Type B pancreatic cell (in vitro differentiated cells): ENCODE measurements at places on chromosomes 5 and 9.

GRCh38 chr9:129981180-129981907 lies 61.6 kb downstream of the FNBP1 start:
- DNase-seq: no peak

GRCh38 chr5:19125956-19126713 lies 861.9 kb downstream of the CDH18 start:
- DNase-seq: no peak

DNA sequence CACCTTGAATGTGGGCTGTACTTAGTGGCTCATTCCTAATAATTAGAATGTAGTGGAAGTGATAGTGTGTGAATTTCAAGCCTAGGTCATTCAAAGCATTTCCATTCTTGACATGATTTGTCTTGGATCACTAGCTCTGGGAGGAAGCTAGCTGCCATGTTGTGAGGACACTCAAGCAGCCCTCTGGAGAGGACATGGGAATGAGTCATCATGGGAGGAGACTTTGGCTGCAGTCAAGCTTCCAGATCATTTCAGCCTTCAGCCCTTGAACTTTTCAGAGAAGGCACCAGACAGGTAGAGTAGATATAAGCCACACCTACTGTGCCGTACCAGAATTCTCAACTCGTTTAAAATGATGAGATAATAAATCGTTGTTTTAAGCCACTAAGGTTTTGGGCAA lies 506.9 kb downstream of the ZNF608 start:
- DNase-seq: no peak

DNA sequence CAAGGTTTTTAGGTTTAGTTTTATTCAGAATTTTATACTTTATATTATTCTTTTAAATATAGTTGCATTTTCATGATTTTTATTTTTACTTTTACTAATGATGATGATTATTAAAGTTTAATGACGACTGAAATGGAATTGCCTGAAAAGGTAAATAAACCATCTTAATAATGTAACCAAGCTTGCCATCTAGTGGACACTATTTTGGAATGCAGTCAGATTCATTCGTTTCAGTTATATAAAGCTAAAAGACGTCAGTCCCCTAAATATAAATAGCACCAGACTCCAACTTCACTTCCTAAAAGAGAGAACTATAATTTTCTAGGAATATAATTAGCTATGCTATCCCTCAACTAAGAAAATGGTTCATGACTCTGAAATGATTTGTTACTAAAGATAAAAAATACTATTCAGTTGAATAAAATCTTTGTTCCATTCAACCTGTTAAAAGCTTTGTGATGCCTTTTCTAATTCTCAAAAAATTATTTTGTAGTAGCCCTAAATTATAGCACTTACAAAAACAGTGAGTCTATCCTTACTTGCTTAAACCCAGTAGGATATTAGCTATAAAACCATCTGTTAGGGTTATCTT lies 19.9 kb downstream of the ABITRAM start:
- no peak for DNase-seq

- DNase-seq: no peak
These were observed 137.9 kb downstream of the SEC61B start for GRCh38 chr9:99360026-99360425.

GRCh38 chr5:61624553-61625136 lies 292.6 kb downstream of the ZSWIM6 start:
- DNase-seq: no peak
